ENCODE measurements at places on chromosomes 3 and 15. TPM values are rescaled to one million over a fixed set of nuclear protein-coding genes. Genes with fewer than 3 reads are reported as not detected.

MEX3B gene
- 1.1 TPM for total RNA-seq

GOLGA6L7 gene
- not detected for total RNA-seq

EIF1B gene
- total RNA-seq = 32.0 TPM

DNA sequence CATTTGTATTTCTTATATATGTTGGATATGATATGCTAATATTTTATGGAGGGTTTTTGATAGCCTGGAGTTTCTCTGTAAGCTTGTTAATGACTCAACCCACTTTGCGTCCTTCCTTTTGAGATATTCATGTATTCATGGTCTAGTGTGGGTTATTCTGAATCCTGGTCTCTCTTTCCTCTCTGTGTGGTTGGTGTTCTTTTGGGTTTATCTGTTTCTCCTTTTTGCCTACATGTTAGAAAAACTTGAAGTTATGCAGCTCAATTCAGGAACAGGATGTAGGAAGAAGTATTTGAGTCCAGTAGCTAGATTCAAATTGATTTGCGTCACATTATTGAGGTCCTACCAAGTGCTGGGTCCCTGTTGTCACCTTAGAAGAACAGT, 28.1 kb downstream of the CMTM7 start:
- no peak for DNase-seq
- no peak overlapping the region for H3K4me3 ChIP-seq
- peaks cover 20% of the 10 kb centered on the region for H3K4me1 ChIP-seq
- no peaks in the 10 kb centered on the region for H3K36me3 ChIP-seq
- H3K27me3 ChIP-seq = no peaks in the 10 kb centered on the region

GRCh38 chr3:62300617-62301016, 72.7 kb downstream of the FEZF2 start:
- no peak for DNase-seq
- H3K36me3 ChIP-seq = no peaks in the 10 kb centered on the region
- H3K4me1 ChIP-seq = no peaks in the 10 kb centered on the region
- H3K27ac ChIP-seq = no peak overlapping the region

GRCh38 chr15:37125143-37125542, 24.8 kb upstream of the MEIS2 start:
- no peak overlapping the region for H3K4me3 ChIP-seq
- no peak for DNase-seq
- no peaks in the 10 kb centered on the region for H3K27me3 ChIP-seq
- H3K27ac ChIP-seq = no peak overlapping the region
- H3K36me3 ChIP-seq = no peaks in the 10 kb centered on the region

DNA sequence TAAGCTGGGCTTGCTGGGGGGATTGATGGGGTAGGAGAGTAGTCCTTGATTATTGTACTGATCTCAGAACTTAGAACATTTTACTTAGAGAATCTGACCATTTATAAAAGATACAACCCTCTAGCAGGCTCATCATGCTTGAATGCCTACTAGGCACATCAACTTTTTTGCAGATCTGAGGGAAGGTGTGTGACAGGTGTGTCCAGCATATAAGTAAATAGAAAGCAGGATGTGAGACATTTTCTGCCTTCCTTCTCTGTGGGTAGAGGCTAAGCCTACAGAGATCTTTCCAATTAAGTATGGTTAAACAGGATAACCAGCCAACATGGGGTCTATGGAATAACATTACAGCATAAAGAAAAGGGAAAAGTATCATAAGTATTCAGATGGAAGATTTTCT, 159.1 kb downstream of the AKAP13 start:
- H3K36me3 ChIP-seq = no peaks in the 10 kb centered on the region
- DNase-seq = no peak
- no peak overlapping the region for H3K27ac ChIP-seq
- no peaks in the 10 kb centered on the region for H3K27me3 ChIP-seq
- H3K4me3 ChIP-seq = no peak overlapping the region
- peaks cover 20% of the 10 kb centered on the region for H3K4me1 ChIP-seq
